CD4-positive, alpha-beta memory T cell (primary cell): ENCODE measurements at places on chromosomes 16 and 17. TPM values are rescaled to one million over a fixed set of nuclear protein-coding genes. Genes with fewer than 3 reads are reported as not detected.
A peak's percentile ranks its signal among the peaks of the same experiment; 100 is the strongest.

ITPRIPL2 gene
- 0.47 TPM for polyA plus RNA-seq

BAHCC1 gene
- not detected for polyA plus RNA-seq

GRAPL gene
- 3.1 TPM for polyA plus RNA-seq

NPIPB4 gene
- polyA plus RNA-seq: 17.0 TPM

PDIA2 gene
- polyA plus RNA-seq: not detected

TBC1D26 gene
- polyA plus RNA-seq: not detected

- DNase-seq: peak; percentile 81
Measured at GRCh38 chr17:3913531-3914311, 2.5 kb downstream of the P2RX1 start.

GRCh38 chr16:81678326-81679095, 100.6 kb upstream of the PLCG2 start:
- no peak for DNase-seq

GRCh38 chr17:13204607-13205237, 186.9 kb upstream of the ELAC2 start:
- no peak for DNase-seq

DNA sequence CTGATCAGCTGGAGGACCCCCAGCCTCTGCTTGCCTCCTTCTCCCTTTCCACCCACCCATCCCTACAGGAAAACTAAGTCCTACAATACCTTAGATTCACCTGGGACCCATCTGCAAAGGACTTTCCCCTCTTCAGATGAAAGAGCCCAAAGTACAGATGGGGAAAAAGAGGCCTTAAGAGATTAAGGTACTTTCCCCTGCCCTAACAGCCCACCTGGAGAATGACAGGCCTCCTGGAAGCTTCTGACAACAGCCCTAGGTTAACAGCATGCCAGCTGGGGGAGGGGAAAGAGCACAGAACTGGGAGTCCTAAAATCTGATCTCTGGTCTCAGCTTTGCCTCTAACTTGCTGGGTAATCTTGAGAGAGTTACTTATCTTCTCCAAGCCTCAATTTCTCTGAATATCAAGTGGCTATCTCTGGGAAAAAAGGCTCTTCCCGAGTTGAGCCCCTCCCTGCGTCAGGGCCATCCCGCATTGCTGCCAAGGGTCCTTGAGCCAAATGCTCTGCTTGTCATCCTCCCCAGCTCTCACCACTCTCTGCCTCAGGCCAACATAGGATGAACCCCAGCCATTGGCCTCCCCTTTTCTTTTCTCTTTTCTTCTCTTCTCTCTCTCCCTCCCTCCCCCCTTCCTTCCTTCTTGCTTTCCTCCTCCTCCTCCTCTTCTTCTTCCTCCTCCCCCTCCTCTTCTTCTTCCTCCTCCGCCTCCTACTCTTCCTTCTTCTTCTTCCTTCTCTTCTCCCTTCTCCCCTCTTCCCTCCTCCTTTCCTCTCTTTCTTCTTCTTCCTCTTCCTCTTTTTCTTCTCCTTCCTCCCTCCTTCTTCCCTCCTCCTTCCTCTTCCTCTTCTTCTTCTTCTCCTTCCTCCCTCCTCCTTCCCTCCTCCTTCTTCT, 22.5 kb upstream of the SP6 start:
- DNase-seq: no peak

- no peak for DNase-seq
Measured at GRCh38 chr17:77935121-77935571, 23.4 kb upstream of the TNRC6C start.

GRCh38 chr17:47363171-47363570, 39.4 kb downstream of the EFCAB13 start:
- DNase-seq: no peak

GRCh38 chr16:65668064-65668595, 546.3 kb upstream of the CDH11 start:
- no peak for DNase-seq
